ENCODE measurements at places on chromosomes 5 and 9. TPM values are rescaled to one million over a fixed set of nuclear protein-coding genes. Genes with fewer than 3 reads are reported as not detected.

The PCDHB11 gene
- 0.07 TPM for polyA plus RNA-seq

The CCL28 gene
- polyA plus RNA-seq: 0.15 TPM

The TRIM41 gene
- 32.5 TPM for polyA plus RNA-seq

The PDE6A gene
- 0.20 TPM for polyA plus RNA-seq

The WDR38 gene
- polyA plus RNA-seq: 0.12 TPM

The SPACA9 gene
- 3.6 TPM for polyA plus RNA-seq

The STOML2 gene
- 191 TPM for polyA plus RNA-seq

The PTGR1 gene
- polyA plus RNA-seq: 552 TPM

The FABP6 gene
- polyA plus RNA-seq: 0.63 TPM

GRCh38 chr9:121154782-121155181 is 46.9 kb downstream of the RAB14 start:
- no peak for DNase-seq

GRCh38 chr5:60779466-60779865 is 64.6 kb downstream of the ELOVL7 start:
- peak; percentile 14 for DNase-seq

DNA sequence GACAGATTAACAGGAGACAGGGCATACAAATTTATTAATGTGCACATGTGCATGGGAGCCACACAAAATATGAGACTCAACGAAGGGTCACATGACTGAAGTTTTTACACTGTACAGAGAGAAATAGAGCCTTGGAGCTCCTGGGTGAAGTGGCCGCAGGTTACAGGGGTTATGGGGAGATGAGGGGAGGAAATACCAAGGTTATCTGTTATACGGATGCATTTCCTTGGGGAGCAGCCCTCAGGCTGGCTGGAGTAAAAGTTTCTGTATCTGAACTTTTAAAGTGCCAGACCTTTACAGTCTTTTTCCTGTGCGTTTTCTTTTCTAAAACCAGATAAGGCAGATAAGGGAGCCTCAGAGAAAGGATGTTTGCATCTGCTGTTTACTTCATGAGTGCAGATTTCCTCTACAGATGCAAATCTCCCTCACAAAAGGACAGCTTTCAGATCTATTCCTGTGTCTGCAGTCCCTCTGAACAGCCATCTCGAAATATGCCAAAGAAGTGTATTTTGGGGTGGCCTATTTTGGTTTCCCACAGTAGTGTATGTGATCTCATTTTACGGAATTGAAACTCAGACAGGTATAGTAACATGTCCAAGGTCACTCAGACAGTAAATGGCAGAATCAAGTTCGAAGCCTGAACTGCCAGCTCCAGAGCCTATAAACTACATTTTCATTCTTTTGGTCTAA is 139.3 kb upstream of the FBXL17 start:
- no peak for DNase-seq

DNA sequence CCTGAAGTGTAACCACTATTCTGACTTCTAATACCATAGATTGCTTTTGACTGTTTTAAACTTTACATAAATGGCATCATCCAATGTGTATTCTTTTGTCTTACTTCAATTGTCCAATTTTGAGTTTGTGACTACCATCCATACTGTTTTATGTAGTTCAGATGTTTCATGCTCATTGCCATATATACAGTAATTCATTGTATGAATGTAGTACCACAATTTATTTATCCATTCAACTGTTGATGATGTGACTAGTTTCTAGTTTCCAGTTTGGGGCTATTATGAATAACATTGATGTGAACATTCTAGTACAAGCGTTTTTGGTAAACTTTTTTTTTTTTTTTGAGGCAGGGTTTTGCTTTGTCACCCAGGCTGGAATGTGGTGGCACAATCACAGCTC is 55.1 kb downstream of the HMGCS1 start:
- no peak for DNase-seq

- DNase-seq: peak; percentile 71
These were observed 36.5 kb upstream of the EQTN start for GRCh38 chr9:27333241-27334052.
